Heart left ventricle (tissue), 16 donors: ENCODE measurements at places on chromosomes 6 and 20. TPM values are rescaled to one million over a fixed set of nuclear protein-coding genes. Genes with fewer than 3 reads are reported as not detected.

The GATA5 gene
- total RNA-seq: 0.35 TPM

The TAAR5 gene
- not detected for total RNA-seq

The VTA1 gene
- total RNA-seq: 42.4 TPM

The FAM83B gene
- total RNA-seq: not detected

The C20orf141 gene
- not detected for total RNA-seq

GRCh38 chr6:5395719-5396118, 134.4 kb downstream of the FARS2 start:
- H3K27ac ChIP-seq: no peak overlapping the region
- H3K27me3 ChIP-seq: no peaks in the 10 kb centered on the region
- no peaks in the 10 kb centered on the region for H3K4me1 ChIP-seq

GRCh38 chr20:10687895-10688294, 14.1 kb upstream of the JAG1 start:
- no peaks in the 10 kb centered on the region for H3K4me1 ChIP-seq
- no peak for DNase-seq
- H3K4me3 ChIP-seq: no peak overlapping the region
- no peak overlapping the region for H3K27ac ChIP-seq
- H3K36me3 ChIP-seq: no peaks in the 10 kb centered on the region

DNA sequence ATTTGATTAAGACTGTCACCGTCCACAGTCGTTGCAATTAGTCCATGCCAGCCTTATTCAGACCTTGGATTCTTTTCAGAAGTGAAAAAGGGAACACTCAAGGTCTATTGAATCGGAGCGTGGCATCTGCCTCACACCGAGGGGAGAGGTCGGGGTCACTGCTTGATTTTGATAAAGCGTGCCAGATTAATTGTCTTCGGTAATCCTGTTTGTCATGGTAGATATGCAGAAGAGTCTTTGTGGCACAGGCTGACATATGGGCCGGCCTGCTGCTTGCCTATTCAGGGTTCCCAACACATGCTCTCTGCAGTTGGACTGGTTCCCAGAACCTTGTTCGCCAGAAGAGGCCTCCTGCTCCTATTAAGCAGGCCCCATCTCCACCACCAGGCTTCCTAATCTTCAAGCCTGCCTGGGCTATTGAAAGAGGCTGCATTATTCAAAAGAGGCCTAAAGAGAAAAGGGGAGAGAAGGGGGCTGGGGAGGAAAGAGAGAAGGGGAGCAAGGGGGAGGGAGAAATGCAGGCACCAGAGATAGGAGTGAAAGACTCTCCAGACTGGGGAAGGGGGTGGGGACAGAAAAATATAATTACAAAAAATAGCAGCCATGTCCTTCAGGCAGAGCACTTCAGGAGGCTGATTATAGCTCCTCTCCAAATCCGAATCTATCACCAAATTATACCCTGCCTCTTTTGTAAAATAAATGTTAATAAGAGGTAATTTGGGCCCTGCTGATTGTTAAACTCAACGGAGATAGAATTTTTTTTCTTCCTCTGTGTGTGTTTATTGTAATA, 611.3 kb downstream of the HDGFL1 start:
- DNase-seq: peak; percentile 74
- no peak overlapping the region for H3K4me3 ChIP-seq
- peaks cover 15% of the 10 kb centered on the region for H3K4me1 ChIP-seq
- peak overlapping the region; percentile 43 for H3K27ac ChIP-seq
- no peaks in the 10 kb centered on the region for H3K36me3 ChIP-seq
- no peaks in the 10 kb centered on the region for H3K27me3 ChIP-seq

GRCh38 chr6:81608776-81609175, 143.7 kb downstream of the TENT5A start:
- no peaks in the 10 kb centered on the region for H3K36me3 ChIP-seq
- no peaks in the 10 kb centered on the region for H3K27me3 ChIP-seq
- no peak overlapping the region for H3K27ac ChIP-seq

GRCh38 chr6:112007254-112007653, 46.6 kb upstream of the CCN6 start:
- no peak for DNase-seq
- no peaks in the 10 kb centered on the region for H3K36me3 ChIP-seq
- no peak overlapping the region for H3K4me3 ChIP-seq
- no peaks in the 10 kb centered on the region for H3K4me1 ChIP-seq
- no peak overlapping the region for H3K27ac ChIP-seq

DNA sequence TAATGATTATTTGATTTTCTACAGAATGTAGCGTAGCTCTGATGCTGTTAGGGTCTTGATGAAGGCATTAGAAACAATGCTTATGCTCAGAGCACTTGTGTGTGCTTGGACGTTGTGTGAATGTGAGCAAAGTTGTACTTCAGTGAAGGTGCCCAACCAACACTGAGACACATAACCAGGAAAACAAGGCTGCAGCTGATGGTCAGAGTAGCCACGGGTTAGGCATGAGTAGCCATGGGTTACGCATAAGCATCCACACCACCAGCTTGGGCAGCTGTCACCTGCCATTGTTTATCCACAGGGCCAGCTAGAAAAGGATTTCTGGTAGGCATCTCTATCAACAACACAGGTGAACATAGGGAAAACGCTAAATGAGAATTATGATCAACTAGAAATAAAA, 326.6 kb downstream of the NRN1 start:
- no peaks in the 10 kb centered on the region for H3K27me3 ChIP-seq
- H3K27ac ChIP-seq: no peak overlapping the region
- no peak overlapping the region for H3K4me3 ChIP-seq
- DNase-seq: no peak
- peaks cover 4% of the 10 kb centered on the region for H3K4me1 ChIP-seq

DNA sequence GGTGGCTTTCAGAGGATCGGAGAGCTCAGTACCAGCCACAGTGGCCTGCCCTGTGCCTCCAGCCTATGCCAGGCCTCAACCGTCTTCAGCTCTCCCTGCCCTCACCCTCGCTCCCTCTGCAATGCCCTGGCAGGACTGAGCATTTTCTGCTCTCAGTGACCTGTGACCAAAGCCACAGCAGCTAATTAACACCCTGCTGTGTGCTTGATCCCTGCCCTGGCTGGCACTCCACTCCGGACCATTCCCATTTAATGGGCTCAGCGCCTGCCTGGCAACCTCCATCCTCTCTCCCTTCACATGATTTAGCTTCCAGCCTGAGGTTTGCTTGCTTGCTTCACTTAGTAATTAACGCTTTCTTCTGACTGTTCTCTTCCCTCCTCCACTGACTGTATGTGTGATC, 287.5 kb downstream of the LRFN2 start:
- H3K4me3 ChIP-seq: no peak overlapping the region
- H3K27me3 ChIP-seq: peaks cover 6% of the 10 kb centered on the region
- DNase-seq: no peak
- no peaks in the 10 kb centered on the region for H3K4me1 ChIP-seq

GRCh38 chr6:131367206-131367873, 205.7 kb upstream of the ARG1 start:
- H3K4me1 ChIP-seq: no peaks in the 10 kb centered on the region
- H3K36me3 ChIP-seq: no peaks in the 10 kb centered on the region
- no peak overlapping the region for H3K4me3 ChIP-seq

GRCh38 chr6:136090929-136091328, 159.2 kb downstream of the MTFR2 start:
- no peak for DNase-seq
- H3K4me3 ChIP-seq: no peak overlapping the region
- H3K4me1 ChIP-seq: peaks cover 7% of the 10 kb centered on the region
- peak overlapping the region; percentile 23 for H3K27ac ChIP-seq
- H3K27me3 ChIP-seq: no peaks in the 10 kb centered on the region

GRCh38 chr20:59696476-59696875, 92.1 kb downstream of the PHACTR3 start:
- H3K4me3 ChIP-seq: no peak overlapping the region
- no peaks in the 10 kb centered on the region for H3K36me3 ChIP-seq
- H3K27me3 ChIP-seq: no peaks in the 10 kb centered on the region
- no peak for DNase-seq
- no peak overlapping the region for H3K27ac ChIP-seq
- H3K4me1 ChIP-seq: peaks cover 5% of the 10 kb centered on the region

DNA sequence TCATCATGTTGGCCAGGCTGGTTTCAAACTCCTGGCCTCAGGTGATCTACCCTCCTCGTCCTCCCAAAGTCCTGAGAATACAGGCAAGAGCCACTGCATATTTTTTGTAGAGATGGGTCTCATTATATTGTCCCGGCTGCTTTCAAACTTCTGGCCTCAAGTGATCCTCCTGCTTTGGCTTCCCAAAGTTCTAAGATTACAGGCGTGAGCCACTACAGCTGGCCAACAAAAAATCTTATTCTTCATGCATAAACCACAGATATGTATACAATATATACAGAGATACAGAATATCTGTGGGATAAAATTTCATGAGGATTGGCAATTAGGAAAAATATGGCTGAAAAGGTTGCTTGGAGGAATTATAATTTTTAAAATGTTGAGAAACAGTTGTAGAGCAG, 49.9 kb downstream of the SLC35A1 start:
- no peak overlapping the region for H3K27ac ChIP-seq
- no peaks in the 10 kb centered on the region for H3K36me3 ChIP-seq
- no peaks in the 10 kb centered on the region for H3K27me3 ChIP-seq
- DNase-seq: no peak

DNA sequence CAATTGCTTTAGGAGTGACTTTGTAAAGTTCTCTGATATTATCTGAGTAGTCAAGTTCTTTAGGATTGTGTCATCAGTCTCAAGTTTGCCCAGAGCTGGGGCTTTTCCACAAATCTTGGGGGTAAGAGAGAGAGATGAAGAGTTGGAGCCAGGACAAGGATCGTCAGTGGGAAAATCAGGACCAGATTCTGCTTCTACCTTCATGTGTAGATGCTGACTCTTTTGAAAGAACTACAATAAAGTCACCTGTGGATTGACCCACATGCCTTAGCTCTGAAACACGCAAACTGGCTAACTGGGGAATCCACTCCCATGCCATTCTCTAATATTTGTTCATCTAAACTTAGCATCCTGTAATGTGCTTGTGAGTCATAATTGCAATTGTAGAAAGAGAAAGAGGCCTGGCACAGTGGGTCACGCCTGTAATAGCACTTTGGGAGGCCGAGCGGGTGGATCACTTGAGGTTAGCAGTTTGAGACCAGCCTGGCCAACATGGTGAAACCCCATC, 15.6 kb upstream of the BICRAL start:
- no peaks in the 10 kb centered on the region for H3K27me3 ChIP-seq
- no peak overlapping the region for H3K27ac ChIP-seq

GRCh38 chr6:56756219-56756789, 113.6 kb upstream of the DST start:
- H3K4me1 ChIP-seq: peaks cover 73% of the 10 kb centered on the region
- DNase-seq: no peak
- no peaks in the 10 kb centered on the region for H3K27me3 ChIP-seq
- no peak overlapping the region for H3K4me3 ChIP-seq
- peak overlapping the region; percentile 51 for H3K27ac ChIP-seq
- no peaks in the 10 kb centered on the region for H3K36me3 ChIP-seq

GRCh38 chr6:17156966-17157365, 55.1 kb downstream of the STMND1 start:
- no peaks in the 10 kb centered on the region for H3K36me3 ChIP-seq
- H3K27ac ChIP-seq: no peak overlapping the region
- H3K27me3 ChIP-seq: no peaks in the 10 kb centered on the region
- no peak for DNase-seq
- no peak overlapping the region for H3K4me3 ChIP-seq
- no peaks in the 10 kb centered on the region for H3K4me1 ChIP-seq

DNA sequence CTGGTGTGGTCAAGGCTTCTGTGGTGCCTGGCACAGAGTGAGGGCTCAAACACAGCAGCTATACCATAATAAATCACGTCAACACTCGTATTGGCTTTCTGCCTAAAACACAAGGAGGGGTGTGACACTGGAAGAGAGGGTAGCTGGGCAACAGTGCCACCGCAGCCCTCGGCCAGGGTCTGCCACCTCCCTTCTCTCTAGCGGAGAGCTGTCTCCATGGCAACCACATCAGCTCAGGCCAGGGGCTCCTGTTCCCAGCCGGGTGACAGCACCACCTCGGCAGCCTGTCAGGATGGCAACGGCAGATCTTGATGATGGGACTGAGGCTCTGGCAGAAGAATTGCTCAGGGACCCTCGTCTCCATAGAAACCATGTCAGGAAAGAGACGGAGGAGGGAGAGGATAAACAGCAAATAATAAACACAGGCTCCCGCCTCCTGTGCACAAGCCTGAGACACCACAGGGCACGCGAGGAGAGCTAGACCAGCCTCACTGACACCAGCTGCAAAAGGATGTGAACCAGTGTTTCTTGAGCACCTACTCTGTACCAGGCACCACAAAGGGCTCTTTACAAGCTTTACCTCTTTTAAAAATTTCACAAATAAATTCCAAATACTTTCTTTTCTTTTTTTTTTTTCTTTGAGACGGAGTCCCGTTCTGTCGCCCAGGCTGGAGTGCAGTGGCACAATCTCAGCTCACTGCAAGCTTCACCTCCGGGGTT, 50.4 kb upstream of the TLDC2 start:
- no peak overlapping the region for H3K27ac ChIP-seq
- no peak overlapping the region for H3K4me3 ChIP-seq
- H3K27me3 ChIP-seq: no peaks in the 10 kb centered on the region
- no peak for DNase-seq
- peaks cover 57% of the 10 kb centered on the region for H3K36me3 ChIP-seq

GRCh38 chr6:132812255-132812732, 2.1 kb upstream of the RPS12 start:
- peak overlapping the region; percentile 82 for H3K27ac ChIP-seq
- H3K27me3 ChIP-seq: no peaks in the 10 kb centered on the region
- H3K4me3 ChIP-seq: peak overlapping the region; percentile 77
- H3K36me3 ChIP-seq: no peaks in the 10 kb centered on the region
- H3K4me1 ChIP-seq: peaks cover 10% of the 10 kb centered on the region
- no peak for DNase-seq

GRCh38 chr20:47280668-47281067, 75.8 kb downstream of the ZMYND8 start:
- no peak overlapping the region for H3K27ac ChIP-seq
- H3K4me3 ChIP-seq: no peak overlapping the region
- peaks cover 22% of the 10 kb centered on the region for H3K36me3 ChIP-seq
- H3K27me3 ChIP-seq: no peaks in the 10 kb centered on the region
- DNase-seq: no peak

DNA sequence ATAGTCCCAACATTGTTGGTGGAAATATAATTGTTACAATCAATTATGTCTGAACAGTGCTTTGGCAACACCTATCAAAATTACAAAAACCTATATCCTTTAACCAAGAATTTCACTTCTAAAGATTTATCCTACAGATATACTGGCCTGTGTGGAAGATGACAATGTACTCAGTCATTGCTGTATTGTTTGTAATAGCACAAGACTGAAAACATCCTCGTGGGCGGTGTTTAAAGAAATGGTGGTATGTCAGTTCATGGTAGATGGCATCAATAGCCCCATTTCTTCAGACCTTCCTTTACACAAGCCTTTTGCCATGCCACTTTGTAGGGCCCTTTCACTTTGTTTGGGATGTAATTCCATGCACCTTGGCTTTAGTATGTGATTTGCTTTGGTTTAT, 9.8 kb upstream of the TPBG start:
- H3K36me3 ChIP-seq: no peaks in the 10 kb centered on the region
- H3K4me3 ChIP-seq: no peak overlapping the region
- no peak overlapping the region for H3K27ac ChIP-seq
- H3K4me1 ChIP-seq: no peaks in the 10 kb centered on the region
- H3K27me3 ChIP-seq: no peaks in the 10 kb centered on the region
